Iris pigment epithelial cell (primary cell): ENCODE measurements at places on chromosomes 4 and X.

DNA sequence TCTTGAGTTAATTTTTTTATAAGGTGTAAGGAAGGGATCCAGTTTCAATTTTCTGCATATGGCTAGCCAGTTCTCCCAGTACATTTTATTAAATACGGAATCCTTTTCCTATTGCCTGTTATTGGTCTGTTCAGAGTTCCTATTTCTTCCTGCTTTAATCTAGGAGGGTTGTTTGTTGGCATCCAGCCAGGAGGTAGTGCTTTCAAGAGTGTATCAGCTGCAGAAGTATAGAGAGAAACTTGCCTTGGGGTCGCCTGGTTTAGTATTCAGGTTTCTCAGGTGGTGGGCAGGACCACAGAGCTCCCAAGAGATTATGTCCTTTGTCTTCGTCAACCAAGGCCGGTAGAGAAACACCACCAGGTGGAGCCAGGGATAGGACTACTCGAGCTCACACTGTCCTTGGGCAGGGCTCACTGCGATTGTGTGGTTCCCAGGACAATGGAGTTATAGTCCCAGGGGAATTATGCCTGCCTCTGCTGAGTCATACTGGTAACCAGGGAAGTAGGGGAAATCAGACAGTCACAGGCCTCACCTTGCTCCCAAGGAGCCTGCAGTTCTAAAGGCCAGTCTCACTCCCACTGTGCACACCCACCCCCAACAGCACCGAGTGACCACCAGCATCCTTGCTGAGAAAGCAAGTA lies 168.1 kb downstream of the VSIG4 start:
- no peak for DNase-seq

GRCh38 chr4:31083456-31083855 lies 363.3 kb downstream of the PCDH7 start:
- no peak for DNase-seq

DNA sequence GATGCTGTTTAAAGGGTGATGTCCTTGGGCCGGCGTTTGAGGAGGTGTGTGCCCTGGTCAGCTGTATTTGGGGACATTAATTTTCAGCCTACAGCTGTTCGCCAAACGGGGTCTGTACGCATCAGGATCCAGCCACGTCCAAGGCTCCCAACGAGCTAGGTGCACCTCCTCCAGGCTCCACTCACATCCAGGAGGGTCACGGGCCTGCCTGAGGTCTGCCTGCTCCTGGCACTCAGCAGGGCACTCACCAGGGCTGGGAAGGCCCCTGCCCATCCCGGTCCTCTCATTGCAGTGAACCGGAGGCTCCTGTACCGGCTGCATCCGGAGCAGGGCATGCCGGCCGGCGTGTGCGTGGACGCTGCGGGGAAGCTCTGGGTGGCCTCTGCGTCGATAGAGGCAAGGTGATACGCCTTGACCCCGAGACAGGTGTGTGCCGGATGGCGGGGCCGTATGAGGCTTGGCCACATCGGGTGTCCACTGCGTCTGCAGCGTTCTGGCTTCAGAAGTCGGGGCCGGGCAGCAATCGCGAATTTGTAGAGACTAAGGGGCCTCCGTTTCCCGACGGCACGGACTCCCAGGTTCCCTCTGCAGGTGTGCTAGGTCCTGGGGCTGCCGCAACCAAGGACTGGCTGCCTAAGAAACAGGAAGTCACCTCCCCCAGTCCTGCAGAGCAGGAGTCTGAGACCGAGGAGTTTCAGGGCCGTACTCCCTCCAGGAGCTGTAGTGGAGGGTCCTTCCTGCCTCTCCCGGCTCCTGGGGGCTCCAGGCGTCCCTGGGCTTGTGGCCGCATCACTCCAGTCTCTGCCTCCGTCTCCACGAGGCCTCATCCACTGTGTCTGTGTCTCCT lies 27.5 kb upstream of the PLCXD1 start:
- DNase-seq, result no peak

GRCh38 chr4:169115144-169115896 lies 105.3 kb upstream of the CBR4 start:
- no peak for DNase-seq

DNA sequence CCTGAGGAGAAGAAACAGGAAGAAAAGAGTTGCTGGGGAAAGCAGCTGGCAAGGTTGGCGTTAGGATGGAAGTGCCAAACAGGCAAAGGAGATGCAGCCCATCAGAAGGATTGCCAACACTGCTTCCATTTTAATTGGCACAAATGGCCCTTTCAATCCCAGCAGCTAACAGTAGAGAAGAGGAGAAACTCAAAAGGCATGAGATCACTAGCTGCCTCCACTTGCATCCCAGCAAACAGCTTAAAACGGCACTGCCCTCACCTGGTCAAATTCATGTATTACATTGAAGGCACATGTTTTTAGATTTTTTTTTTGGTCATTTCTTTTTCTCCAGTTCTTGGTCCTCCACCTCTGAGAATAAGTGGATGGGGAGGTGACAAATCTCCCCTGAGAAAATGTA lies 14.9 kb upstream of the LOC101059915 start:
- peak; percentile 55 for DNase-seq

GRCh38 chr4:113645771-113646441 lies 115.6 kb downstream of the CAMK2D start:
- peak; percentile 73 for DNase-seq

DNA sequence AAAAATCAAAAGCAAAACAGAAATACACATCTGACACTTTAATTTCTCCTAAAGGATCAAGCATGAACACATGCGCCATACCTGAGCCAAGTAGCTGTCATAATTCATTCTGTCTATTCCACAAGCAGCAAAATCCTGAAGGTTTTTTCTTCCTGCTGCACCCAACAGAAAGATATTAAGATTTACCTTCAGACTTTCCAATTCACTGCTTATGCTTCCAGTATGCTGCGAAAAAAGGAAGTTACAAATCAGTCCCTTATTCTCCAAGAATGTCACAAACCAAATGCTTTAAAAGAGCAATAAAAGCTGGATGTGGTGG lies 29.2 kb upstream of the FGFBP2 start:
- no peak for DNase-seq

GRCh38 chr4:118389721-118390120 lies 36.9 kb upstream of the PRSS12 start:
- peak; percentile 47 for DNase-seq

DNA sequence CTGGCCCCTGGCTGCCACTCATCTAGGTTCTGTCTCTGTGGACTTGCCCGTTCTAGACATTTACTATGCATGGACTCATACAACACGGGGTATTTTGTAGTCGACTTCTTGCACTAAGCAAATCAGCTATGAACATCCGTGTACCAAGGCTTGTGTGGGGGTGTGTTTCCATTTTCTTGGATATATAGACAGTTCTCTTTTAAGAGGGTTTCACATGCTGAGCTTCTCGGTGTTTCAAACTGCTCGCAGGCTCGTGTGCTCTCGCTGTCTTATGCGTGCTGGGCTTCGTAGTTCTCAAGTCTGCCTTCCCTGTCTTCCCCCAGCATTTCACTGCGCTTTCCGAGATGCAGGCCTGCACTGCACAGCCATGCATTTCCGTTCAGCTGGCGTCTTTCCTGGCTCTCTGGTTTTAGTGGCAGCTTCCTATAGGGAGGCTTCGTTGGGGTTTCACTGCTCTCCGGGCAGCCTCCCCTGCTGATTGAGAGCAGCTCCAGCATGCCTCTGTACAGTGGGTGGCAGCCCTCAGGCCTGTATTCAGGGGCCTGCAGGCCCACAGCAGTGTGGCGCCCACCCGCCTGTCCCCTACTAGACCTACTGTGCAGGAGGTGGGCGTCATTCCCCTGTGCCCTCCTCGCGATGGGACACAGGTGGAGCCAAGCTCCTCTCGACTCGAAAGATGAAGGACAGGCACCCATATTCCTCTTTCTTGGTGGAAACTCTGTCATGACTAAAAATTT lies 27.6 kb downstream of the ZBTB49 start:
- DNase-seq, result no peak

- DNase-seq, result no peak
Observed at GRCh38 chrX:16843208-16843909, 26.8 kb downstream of the RBBP7 start.

GRCh38 chr4:186248643-186249042 lies 17.3 kb upstream of the F11 start:
- DNase-seq, result no peak

- DNase-seq, result no peak
Observed at GRCh38 chr4:158656439-158656838, 15.2 kb downstream of the C4orf46 start.

- peak; percentile 83 for DNase-seq
Observed at GRCh38 chr4:127505203-127505602, 127.6 kb upstream of the INTU start.

- peak; percentile 13 for DNase-seq
Observed at GRCh38 chrX:3066555-3066954, 25.3 kb downstream of the ARSF start.

- DNase-seq, result no peak
Observed at GRCh38 chr4:8706216-8707044, 113.9 kb downstream of the CPZ start.

DNA sequence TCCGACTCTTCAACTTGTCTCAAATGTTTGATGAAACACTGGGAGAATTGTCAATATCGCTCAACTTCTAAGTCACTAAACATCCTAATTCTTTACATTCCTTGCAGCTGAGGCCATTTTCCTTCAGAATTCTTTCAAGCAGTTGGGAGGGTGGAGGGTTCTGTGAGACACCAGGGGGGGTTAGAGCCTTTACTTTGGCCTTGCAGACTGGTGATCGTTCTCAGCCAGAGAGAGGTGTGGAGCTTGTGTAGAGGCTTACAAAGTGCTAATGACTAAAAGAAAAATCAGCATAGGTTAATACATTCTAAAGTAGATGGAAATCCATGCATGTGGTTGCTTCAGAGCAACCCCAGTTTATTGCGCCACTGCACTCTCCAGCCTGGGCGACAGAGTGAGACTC lies 21.3 kb upstream of the SOX3 start:
- DNase-seq, result peak; percentile 37

DNA sequence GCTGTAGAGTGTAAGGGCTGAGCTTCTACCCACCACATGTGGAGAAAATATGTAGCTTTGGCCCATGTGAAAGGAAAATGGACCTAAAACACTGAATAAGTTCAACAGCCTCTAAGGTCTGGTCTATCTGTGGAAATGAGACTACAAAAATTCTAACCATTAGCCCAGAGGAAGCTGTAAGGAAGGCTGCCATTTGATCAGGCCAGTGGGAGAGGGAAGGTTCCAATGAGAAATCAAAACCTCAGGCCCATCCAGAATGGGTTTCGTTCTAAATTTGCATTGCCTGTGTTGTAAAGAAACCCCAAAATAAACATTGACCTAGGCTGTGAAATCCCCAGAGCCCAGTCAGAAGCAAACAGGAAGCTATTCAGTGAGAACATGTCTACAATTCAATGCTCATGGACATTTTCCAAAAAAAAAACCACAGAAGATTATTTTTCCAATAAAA lies 320.4 kb upstream of the SLC7A11 start:
- DNase-seq, result peak; percentile 72

DNA sequence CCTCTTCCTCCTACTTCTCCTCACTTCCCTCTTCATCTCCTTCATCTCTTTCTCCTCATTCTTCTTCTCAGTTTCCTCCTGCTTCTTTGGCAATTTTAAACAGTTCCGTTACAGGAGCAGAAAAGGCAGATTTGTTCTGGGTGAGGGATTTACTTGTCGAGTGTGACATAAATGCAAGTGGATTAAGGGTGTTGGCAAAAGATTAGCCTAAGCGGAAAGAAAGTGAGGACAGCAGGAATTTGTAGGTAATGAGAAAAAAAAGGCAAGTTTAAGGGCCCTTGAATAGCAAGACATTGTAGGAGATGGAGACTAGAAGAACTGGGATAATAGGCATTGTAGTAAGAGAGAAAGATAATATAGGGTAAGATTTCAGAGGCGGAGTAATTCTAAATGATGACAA lies 841.6 kb downstream of the RAPGEF2 start:
- no peak for DNase-seq
